Stimulated activated CD8-positive, alpha-beta memory T cell treated with anti-CD3 and anti-CD28 coated beads, Interleukin-15, amount 100 ng/mL, for 24 hours (primary cell): ENCODE measurements at places on chromosomes 4 and X.

DNA sequence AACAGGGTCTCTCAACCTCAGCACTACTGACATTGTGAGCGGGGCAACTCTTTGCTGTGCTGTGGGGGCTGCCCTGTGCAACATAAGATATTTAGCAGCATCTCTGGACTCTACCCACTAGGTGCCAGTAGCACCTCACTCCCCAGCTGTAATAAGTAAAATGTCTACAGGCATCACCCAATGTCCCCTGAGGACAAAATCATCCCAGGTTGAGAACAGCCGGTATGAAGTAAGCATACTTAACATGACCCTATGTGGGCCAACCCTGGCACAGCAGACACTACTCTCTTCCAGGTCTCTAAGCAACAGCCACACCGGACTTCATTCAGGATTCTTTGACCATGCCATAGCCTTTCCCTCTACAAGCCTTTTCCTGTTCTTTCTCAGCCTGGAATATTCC, 10.5 kb upstream of the MGST2 start:
- no peak for DNase-seq

DNA sequence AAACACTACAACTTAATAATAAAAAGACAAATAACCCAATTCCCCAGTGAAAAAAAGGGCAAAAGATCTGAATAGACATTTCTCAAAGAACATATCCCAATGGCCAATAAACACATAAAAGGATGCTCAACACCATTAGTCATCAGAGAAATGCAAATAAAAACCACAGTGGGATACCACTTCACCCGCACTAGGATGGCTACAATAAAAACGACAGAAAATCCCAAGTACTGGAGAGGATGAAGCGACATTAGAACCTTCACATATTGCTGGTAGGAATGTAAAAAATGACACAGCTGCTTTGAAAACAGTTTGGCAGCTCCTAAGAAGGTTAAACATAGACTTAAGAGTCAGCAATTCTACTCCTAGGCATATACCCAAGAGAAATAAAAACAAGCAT, 140.6 kb upstream of the ARX start:
- no peak for DNase-seq

DNA sequence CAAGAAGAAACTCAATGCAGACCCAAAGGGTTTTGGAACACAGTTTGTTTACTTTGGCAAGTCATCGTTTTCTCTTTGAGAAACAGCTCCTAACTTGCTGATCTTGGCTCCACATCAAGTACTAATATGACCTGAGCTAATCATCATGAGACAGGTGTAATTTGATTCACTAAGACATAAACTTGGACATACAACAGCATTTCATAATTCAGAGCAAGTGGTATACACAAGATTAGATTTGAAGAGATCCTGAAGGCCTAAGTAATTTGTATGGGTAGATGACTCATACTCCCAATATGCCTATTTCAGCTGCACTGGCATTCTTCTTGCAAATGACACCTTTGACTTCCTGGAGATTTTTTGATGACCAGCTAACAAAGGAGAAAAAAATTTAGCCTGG, 1521.7 kb downstream of the RPA4 start:
- no peak for DNase-seq

- DNase-seq, result no peak
These were observed 44.8 kb downstream of the SPANXN3 start for GRCh38 chrX:143472347-143472938.

- no peak for DNase-seq
These were observed 21.7 kb upstream of the MTM1 start for GRCh38 chrX:150546711-150547153.

DNA sequence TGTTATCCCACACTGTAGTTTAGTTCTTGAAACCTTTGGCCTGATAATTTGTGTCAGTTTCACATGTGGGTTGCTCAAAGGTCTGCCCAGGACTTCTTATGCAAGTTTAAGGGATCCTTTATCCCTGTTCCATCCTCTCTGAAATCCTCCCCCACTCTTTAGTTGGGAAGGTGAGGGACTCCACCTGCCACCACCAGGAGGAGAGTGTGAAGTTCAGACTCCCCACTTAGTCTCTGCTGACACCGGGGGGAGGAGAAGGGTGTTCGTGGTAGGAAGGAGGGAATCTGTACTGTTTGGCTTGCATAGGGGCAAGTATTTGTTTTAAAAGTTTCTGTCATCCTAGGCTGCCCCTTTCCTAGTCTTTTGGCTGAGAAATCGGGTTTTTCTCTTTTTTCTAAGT, 211.8 kb downstream of the PPP4R3C start:
- no peak for DNase-seq

GRCh38 chr4:38223306-38223705, 263.1 kb downstream of the PTTG2 start:
- no peak for DNase-seq

DNA sequence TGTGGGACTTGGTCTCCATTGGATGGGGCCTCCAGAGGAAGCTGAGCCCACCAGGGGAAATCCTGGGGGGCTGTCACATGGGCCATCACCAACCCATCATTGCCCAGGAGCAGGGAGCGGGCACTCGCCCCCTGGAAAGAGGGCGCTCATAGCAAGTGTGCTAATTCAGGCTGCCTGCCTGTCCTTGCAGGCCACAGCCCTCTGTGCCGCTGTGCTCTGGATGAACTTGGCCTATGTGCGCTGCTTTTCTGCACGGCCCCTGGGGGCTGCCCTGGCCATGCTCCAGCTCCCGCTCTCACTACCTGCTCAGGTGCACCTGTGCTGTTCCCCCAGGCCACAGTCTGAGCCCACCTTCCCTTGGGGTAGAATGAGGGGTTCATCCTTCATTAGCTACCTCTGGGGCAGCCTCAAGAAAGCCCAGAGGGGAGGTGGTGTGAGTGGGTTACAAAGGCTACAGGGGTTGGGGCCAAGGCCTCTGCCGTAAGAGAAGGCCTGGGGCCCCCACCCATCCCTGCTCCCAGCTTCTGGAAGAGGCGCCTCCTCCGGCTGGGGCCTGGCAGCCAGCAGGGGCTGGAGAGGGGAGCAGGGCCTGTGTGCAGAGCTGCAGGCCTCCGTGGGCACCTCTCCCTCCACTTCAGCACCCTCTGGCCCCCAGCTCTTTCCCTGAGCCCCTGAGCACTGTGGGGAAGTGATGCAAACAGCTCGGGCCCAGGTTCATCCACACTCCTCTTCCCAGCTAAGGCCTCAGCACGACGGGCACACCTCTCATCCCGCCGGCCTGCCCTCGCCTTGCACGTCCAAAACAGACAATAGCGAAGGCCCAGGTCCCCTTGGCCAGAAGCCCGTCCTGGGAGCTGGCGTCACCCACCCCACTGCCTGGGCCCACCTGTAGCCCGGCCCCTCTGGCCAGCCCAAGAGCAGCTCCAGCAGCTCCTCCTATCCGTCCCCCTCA, 8.9 kb downstream of the CFAP99 start:
- DNase-seq, result no peak

GRCh38 chrX:12973561-12974304, 1.2 kb upstream of the TMSB4X start:
- no peak for DNase-seq

- no peak for DNase-seq
These were observed 234.1 kb upstream of the NR3C2 start for GRCh38 chr4:148676344-148676743.

- DNase-seq, result no peak
These were observed 200.0 kb downstream of the PDHA2 start for GRCh38 chr4:96039803-96040436.

DNA sequence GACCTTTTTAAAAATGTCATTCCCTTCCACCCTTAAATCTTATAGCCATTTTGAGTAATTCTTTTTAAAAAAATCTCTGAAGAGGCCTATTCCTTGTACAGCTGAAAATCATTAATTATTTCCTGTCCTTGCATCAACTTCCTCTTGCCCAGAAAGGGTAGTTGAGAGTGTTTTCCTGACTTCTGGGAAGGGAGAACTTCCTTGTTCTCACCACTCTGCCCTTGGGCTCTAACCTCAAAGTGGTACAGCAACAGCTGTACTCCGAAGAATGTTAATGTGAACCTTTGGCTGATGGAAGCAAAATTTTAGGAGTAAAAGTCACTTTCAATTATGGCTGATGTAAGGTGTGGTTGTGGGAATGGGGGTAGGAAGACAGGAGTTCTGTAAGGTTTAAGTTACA, 15.1 kb upstream of the FABP2 start:
- DNase-seq, result no peak

- DNase-seq, result no peak
These were observed 226.0 kb downstream of the LDB2 start for GRCh38 chr4:16672421-16672820.

DNA sequence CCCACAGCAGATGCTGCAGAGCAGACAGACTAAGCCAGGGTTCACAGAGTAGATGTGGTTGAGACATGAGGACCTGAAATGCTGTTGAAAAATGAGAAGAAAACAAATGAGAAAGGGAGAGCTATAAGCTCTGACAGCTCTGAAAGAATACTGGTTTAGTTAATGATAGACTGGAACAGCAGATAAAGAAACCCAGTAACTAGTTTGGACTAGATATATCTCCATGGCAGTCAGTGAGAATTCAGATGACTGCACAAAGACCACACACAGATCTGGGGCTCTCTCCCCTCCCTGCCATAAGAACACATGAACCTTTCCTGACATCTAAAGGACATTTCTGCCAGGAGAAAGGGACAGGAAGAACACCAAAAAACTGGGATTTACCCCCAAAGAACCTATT, 8.2 kb downstream of the NAA11 start:
- no peak for DNase-seq

- peak; percentile 1 for DNase-seq
These were observed 28.1 kb downstream of the BEX3 start for GRCh38 chrX:103404231-103405008.

- no peak for DNase-seq
These were observed 35.3 kb upstream of the GPR173 start for GRCh38 chrX:53013291-53013690.

DNA sequence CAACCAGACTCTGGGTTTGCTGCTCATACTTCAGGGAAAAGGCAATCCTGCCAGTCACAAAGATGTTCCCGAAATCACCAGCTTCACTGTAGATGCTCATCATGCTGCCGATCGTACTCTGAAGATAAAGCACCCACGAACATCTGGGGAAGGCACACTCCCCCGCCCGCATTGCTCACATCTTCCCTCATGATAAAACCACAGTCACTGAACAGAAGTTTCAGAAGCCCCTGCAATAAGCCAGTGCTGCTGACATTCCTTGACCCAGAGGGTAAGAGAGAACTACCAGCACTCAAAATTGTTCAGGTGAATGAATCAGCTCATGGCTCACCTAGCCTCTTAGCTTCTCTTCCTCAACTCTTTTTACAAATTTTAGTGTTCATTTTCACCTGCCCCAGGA, 43.1 kb downstream of the SRPX2 start:
- no peak for DNase-seq

GRCh38 chrX:47311932-47312774, 58.2 kb upstream of the ZNF157 start:
- no peak for DNase-seq

DNA sequence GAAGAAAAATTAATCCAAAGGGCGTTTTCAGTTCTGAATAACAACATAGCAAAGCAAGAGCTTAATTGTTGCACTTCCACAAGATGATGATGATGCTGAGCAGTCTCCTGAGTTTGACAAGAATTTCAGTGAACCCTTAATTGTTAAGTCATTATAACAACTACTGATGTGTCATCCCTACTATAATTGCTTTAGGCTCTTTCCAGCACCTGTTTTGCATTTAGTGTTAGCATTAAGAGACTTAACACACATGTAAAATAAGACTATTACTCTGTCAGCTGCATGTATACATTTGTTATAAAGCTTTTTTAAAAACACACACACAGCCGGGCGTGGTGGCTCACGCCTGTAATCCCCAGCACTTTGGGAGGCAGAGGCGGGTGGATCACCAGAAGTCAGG, 37.9 kb upstream of the GALNT7 start:
- no peak for DNase-seq

GRCh38 chr4:55284331-55284730, 61.7 kb upstream of the SRD5A3 start:
- no peak for DNase-seq

DNA sequence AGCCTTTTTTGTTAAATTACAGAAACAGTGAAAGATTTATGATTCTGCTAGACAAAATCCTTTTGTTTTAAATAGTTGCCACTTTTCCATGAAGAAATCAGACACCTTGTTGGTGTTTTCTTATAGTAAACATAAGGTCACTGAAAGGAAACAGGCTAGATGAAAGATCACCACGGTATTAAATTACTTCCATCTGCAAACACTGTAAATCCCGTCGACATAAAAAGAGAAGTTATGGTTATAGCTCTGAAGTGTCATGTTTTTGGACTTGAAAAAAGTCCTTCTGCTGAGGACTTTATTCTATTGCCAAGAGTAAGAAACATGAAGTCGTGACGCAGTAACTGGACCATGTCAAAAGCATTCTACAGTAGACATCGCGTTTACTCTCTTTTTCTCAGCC, 567.6 kb upstream of the SLIT2 start:
- no peak for DNase-seq

GRCh38 chr4:109547394-109547793, 12.7 kb upstream of the MCUB start:
- DNase-seq, result no peak

GRCh38 chr4:177301126-177301639, 8.5 kb upstream of the NEIL3 start:
- DNase-seq, result no peak

- DNase-seq, result no peak
These were observed 15.4 kb downstream of the AMTN start for GRCh38 chr4:70533791-70534190.

GRCh38 chr4:45475548-45475947, 648.3 kb downstream of the GABRG1 start:
- DNase-seq, result no peak

GRCh38 chrX:11733614-11734013, 24.4 kb upstream of the MSL3 start:
- DNase-seq, result no peak

- no peak for DNase-seq
These were observed 161.7 kb upstream of the NAP1L5 start for GRCh38 chr4:88859191-88859812.

DNA sequence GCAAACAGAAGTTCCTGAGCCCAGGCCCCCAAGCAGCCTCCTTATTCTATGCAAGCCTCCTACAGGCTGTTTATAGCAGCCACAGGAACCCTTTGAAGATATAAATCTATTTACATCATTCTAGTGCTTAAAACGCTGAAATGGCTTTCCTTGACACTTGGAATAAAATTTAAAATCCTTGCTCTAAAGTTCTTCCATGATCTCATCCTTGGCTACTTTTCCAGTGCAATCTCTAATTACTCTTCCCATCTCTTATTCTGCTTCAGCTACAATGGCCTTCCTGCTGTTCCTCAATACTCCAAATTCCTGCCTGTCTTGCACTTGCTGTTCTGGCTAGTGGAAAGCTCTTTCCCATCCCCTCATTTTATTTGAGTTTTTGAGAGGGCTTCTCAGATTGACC, 634.2 kb upstream of the NR3C2 start:
- no peak for DNase-seq
